ENCODE measurements at places on chromosomes 16 and 17.
A peak's percentile ranks its signal among the peaks of the same experiment; 100 is the strongest.

DNA sequence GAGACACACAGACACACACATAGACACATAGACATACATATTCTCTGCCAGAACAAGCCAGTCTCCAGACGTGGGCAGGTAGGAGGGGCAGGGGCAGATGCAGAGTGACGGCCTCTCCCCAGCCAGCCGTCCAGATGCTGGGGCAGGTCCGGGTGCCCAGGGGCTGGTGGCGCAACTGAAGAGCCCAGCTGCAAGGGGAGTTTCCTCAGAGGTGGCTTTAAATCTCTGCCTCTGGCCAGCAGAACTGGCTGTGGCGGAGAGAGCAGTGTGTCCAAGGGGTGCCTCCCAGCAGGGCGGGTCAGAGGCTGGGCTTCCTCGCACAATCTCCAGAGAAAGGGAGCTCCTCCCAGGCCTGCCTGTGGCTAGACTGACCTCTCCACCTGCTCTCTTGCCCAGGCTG is 9.4 kb upstream of the GCGR start:
- no peak for DNase-seq

GRCh38 chr17:42031584-42031983 is 11.7 kb downstream of the NKIRAS2 start:
- DNase-seq, result no peak

GRCh38 chr17:53217311-53217710 is 605.4 kb upstream of the KIF2B start:
- no peak for DNase-seq

DNA sequence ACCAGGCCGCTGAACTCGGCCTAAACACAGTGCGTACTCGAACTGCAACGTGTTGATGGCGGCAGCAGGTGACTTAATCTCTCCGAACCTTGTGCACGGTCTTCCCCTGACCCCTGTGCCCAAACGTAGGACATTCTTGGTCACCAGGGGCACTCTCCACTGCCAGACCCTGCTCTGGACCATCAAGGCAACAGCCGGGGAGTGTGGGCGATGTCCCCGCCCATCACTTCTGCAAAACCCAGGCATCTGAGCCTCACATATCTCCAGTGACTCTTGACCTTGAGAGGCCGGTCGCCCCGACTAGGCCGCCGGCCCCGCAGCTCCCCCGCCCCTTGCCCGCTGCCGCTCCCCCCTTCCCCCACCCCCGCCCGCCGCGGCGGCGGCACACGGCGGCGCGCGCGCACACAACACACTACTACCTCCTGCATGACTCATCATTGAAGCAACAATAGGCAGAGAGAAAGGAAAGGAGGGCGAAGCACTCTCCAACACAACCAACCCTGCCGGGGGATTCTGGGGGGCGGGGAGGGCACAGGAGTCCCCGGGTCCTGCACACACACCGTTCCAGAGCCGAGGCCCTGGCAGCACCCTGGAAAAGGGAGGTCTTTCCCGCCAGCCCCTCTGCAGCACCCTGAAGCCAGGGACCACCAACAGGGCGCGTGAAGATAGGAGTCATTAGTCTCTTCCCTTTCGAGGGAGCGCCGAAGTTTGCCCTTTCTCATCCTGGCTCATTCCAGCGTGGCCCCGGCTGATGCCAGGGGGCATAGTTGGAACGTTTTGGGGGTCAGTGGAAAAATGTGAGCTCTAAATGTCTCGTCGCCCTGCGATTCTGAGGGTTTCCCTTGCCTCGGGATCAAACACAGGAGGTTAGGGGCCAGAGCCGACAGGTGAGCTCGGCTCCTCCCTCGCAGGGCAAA is 1.9 kb downstream of the MNT start:
- peak; percentile 71 for DNase-seq

DNA sequence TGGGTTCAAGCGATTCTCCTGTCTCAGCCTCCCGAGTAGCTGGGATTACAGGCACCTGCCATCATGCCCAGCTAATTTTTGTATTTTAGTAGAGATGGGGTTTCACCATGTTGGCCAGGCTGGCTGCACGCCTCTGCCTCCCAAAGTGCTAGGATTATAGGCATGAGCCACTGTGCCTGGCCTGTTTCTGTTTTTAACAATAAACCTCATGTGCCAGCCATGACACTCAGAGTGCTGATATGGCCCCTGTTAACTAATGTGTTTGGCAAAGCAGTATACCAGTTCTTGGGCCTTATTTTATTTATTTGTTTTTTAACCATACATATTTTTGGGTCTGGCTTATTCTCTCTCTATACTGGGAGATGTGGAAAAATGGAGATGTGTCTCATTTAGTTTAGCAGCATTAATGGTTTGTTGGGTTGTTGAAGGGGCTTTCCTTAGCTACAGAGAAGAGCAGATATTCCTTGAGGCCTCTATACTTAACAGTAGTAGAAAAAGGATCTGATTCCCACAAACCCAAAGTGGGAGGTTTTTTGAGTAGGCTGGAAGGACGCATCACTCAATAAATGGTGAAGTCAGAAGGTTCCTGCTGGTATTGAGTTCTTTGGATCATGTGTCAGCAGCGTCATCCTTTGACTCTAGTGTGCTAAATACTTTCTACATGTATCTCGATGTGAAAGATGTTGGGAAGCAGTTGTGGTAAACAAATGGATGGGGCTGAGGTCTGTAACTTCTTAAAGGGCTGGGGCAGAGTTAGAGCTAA is 16.2 kb upstream of the CDK5R1 start:
- DNase-seq, result no peak

- no peak for DNase-seq
Observed at GRCh38 chr16:10356870-10357842, 28.7 kb upstream of the ATF7IP2 start.

GRCh38 chr17:79159926-79160325 is 85.3 kb downstream of the ENGASE start:
- no peak for DNase-seq

DNA sequence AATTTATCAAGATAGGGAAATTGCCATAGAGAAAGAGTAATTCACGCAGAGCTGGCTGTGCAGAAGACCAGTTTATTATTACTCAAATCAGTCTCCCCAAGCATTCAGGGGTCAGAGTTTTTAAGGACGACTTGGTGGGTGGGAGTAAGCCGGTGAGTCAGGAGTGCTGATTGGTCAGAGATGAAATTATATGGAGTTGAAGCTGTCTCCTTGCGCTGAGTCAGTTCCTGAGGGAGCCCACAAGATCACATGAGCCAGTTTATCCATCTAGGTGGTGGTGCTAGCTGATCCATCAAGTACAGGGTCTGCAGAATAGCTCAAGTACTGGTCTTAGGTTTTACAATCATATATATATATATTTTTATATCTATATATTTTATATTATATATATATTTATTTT is 6.0 kb upstream of the AQP8 start:
- peak; percentile 3 for DNase-seq

GRCh38 chr17:74274709-74275340 is 791 bp downstream of the DNAI2 start:
- DNase-seq, result no peak

DNA sequence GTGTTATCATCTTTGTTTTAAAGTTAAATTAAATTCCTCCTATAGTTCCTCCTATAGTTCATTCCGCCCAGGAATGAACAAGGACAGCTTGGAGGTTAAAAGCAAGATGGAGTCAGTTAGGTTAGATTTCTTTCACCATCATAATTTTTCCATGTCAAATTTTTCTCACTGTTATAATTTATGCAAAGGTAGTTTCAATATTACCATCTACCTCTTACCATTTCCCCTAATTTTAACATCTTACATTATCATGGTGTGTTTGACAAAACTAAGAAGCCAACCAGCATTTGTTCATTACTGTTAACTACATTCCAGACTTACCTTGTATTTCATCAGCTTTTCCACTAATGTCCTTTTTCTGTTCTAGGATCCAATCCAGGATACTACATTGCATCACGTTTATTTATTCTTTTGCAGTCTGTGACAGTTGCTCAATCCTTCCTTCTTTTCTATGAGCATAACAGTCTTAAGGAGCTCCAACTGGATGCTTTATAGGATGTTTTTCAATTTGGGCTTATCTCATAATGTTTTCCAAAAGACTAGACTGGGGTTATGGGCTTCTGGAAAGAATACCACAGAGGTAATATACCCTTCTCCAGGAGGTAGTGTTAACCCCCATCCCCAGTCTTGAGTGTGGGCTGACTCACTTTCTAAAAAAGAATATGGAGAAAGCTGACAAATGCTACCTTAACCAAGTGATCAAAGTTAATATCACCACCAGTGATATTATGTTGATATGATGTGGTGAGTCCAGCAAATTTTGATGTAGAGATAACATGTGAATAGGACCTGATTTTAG is 158.5 kb downstream of the PPM1E start:
- no peak for DNase-seq

GRCh38 chr17:73870473-73870872 is 226.2 kb upstream of the SDK2 start:
- DNase-seq, result no peak

GRCh38 chr16:73730481-73731090 is 566.0 kb upstream of the PSMD7 start:
- no peak for DNase-seq

DNA sequence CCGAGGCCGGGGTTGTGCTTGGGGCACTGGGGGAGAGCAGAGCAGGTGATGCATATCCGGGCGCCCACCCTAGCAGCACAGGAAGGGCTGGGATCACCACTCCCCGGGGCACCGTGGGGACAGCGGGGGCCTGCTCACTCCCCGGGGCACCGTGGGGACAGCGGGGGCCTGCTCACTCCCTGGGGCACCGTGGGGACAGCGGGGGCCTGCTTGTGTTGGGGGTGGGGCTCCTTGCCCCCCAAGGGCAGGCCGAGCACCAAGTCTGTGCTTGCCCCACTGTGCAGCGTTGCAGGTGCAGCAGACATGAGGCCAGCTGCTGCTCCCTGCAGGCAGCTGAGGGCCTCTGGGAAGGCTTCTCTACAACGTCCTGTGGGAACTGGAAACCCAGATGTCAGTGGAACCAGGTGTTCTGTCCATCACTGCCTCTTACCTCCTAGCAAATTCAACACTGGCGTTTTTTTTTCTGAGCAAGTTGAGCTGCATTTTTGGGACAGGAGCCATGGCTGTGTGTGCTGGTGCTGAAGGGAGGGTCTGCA is 25.0 kb upstream of the ZNF750 start:
- no peak for DNase-seq

DNA sequence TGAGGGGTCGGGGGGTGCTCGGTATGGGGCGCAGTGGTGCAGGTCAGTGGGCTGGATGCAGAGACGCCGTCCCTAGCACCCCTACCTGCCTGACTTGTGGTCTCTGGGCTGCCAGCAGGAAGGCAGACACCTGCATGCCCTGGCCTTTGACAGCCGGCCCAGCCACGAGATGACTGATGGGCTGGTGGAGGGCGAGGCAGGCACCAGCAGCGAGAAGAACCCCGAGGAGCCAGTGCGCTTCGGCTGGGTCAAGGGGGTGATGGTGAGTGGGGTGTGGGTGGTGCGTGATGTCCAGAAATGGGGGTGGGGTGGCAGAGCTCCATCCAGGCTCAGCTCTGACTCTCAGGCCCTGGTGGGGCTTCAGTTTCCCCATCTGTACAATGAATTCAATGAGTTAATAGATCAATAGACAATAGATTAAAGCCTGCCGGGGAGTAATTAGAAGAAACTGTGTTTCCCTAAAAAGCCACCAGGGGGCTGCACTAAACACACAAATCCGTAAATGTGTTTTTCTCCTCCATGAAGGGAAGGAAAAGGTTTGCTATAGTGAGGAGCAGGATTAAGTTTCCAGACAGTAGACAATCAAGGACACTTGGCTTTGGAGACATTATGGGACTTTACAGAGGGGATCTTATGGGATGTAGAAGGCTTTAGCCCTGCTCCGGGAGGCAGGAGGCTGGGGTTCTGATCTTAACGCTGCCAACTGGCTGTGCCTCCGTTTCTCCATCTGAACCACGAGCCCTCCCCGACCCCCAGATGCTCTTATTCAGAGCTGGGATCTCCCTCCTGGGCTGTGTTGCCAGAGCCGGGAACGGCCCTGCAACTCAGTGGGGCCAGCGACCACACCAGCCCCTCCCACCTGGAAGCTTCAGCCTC is 2.2 kb downstream of the SLC12A3 start:
- peak; percentile 66 for DNase-seq

DNA sequence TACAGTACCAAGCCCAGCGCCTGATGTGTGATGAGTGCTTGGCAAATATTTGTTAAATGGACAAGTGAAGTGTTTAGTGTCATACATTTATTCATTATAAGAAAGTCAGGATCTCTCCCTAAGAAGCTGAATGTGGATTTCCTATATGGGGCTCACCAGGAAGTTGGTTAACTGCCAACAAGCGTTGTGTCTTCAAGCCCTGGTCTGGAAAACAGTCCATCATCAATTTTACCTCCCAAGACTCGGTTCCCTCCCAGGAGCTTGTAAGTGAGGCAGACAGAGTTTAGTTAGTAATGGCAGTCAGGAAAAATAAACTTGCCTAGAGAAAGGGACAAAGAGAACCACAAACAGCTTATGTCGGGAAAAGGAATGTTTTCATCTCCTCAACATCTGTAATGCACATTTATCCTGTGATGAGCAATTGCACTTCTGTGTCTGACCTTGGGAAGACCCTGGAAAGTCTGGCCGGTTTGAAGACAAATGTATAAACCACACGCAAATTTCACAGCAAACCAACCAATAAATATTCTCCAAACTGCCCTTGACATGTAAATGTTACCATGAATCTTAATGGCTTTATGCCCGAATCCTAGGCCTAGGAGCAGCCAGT is 28.3 kb downstream of the C16orf95 start:
- no peak for DNase-seq

DNA sequence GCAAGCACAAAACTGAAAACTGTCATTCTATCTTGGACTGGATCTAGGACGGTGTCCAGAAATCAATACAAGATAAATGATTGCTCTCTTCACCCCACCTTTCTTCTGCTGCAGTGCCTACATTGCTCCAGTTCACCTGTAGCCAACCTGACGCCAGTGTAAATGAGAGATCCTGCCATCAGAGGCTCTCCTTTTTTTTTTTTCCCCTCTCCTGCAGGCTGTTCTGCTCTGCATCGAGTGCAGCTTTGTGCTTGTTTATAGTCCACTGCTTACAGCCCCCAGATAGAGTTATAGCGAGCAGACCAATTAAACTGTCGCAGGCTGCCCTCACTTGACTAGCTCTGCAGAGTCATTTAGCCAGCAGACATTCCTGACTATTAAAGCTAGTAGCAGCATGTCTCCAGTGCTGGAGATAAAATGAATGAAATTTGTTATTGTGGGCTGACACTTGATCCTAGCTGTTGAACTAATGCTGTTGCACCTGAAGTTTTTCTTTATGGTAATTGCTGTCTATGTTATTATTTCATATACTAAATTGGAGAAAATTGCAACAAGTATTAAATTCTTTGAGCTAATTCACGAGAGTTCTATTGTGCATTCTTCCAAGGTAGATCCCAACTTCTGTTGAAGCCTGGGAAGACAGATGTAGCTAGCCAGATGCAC is 257.1 kb downstream of the FTO start:
- no peak for DNase-seq

DNA sequence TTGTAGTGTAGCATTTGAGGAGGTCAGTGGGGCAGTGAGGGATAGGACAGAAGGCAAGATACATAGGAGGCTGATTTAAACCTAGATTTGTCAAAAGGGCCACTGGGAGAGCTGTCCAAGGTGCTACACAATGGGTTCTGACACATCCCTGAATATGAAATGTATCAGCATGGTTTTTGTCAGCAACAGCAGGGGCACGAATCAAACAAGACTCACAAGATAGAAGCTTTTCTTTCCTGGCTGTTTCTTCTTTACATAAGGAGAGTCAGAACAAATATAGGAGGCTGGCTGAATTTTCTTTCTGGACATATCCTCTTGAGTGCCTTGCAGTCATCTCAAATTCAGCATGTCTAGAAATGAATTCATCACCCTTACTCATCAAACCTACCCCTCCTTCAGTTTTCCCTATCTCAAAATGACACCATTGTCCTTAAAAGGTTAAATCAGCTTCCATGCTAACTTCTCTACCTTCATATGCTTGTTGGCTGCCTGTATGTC is 130.5 kb downstream of the NPIPB5 start:
- DNase-seq, result no peak

Data from activated CD4-positive, alpha-beta T cell treated with anti-CD3 and anti-CD28 coated beads, Interleukin-2, Interleukin-4, amounts not matched to agents 100 ng/mL and 50 ng/mL, durations not matched to agents 16 hours and 8 hours (primary cell).